NCI-H1417 (cell line): ENCODE measurements at places on chromosomes 2 and 18.

DNA sequence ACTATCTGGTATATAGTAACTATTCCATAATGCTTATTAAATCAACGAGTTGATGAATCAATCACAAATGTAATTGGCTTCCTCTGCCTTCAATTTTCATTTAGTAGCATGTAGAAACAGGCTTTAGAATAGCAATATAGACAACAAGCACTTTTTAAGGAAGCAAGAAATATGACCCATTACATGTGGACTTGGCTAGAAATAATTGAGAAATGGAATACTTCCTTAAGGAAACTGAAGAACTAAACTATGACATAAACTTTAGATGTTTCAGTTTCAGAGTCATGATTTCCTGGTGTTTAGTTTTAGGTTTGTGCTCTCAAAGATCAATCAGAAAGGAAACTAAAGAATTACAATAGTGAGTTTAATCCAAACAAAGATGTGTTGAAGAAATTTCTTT, 443.8 kb downstream of the MBD2 start:
- no peak for DNase-seq

GRCh38 chr2:178273787-178274360, 79.6 kb downstream of the OSBPL6 start:
- no peak for DNase-seq

GRCh38 chr2:27807476-27807875, 36.0 kb downstream of the MRPL33 start:
- no peak for DNase-seq

DNA sequence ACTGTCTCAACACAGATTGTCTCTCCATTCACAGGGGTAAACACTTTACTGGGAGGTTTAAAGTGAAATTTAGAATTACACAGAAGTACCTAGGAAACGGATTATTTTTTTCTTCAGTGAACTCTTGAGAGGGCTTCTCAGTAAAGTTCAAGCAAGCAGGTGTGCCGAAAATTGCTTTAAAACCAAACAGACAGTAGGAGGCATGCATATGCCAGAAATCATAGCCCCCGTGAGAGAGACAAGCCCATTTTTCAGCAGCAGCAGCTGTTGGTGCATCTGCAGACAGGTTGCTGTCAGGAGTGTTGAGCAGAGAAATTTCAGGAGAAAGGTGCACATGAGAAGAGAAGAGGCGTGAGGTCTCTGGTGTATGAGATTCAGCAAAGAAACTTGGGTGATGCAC, 2115.5 kb upstream of the CELF4 start:
- DNase-seq, result no peak

DNA sequence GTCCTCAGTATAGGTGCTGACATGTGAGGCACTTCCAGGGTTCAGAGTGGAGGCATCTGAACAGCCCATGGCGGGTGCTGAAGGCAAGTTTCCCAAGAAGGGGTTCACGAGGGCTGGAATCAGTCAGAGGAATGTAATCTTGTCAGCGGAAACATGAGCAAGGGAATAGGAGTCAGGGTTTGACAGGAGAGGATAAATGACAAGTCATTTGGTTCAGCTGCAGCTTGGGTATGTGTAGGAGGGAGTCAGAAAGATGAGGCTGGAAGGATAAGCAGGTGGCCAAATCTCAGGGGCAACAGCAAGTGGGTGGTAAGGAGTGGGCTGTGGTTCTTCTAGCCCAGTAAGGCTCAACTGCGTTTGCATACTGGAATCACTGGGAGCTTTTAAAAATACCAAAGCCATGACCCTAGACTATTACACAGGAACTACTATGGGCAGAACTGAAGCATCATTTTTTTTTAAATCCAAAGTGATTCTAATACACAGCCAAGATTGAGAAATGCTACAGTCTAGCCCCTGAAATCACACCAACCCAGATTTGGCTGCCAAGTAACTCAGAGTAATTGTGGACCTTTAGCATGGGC, 41.8 kb upstream of the NAB1 start:
- DNase-seq, result no peak

DNA sequence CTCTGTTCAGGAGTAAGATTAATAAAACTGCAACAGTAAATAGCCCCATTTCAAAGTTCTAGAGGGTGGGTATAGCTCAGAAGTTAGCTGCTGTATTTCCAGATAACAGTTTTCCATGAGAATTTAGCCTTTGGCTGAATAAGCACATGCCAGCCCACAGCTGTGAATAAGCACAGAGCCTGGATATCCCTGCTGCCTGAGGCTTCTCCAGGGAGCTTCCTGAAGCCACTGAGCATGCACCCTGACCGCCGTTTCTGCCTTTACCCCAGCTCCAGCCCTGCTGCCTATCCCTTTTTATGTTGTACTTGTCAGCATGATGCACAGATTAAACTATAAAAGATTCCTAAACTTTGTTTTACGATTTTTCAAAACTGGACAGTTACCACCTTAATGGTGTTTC, 85.3 kb downstream of the FEZ2 start:
- DNase-seq, result no peak

DNA sequence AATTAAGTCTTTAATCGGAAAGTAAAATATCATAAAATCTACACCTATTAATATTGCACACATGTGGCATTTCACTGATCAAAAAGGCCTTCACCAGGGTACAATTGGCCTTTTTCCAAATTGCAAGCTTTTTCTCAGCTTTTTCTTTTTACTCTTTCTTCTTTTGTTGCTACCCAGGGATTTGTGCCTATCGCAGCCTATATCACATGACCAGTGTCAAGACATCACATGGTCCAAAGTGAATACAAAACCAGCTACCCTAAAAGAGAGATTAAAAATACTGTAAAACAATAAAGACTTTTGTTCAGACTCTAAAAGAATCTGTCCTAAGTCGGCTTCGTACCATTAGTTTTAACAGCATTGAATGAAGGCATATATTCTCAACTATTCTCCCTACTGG, 15.0 kb upstream of the OTX1 start:
- no peak for DNase-seq

- no peak for DNase-seq
Measured at GRCh38 chr2:235471186-235471747, 22.6 kb upstream of the AGAP1 start.

- no peak for DNase-seq
Measured at GRCh38 chr2:233037078-233037477, 4.6 kb downstream of the NEU2 start.

DNA sequence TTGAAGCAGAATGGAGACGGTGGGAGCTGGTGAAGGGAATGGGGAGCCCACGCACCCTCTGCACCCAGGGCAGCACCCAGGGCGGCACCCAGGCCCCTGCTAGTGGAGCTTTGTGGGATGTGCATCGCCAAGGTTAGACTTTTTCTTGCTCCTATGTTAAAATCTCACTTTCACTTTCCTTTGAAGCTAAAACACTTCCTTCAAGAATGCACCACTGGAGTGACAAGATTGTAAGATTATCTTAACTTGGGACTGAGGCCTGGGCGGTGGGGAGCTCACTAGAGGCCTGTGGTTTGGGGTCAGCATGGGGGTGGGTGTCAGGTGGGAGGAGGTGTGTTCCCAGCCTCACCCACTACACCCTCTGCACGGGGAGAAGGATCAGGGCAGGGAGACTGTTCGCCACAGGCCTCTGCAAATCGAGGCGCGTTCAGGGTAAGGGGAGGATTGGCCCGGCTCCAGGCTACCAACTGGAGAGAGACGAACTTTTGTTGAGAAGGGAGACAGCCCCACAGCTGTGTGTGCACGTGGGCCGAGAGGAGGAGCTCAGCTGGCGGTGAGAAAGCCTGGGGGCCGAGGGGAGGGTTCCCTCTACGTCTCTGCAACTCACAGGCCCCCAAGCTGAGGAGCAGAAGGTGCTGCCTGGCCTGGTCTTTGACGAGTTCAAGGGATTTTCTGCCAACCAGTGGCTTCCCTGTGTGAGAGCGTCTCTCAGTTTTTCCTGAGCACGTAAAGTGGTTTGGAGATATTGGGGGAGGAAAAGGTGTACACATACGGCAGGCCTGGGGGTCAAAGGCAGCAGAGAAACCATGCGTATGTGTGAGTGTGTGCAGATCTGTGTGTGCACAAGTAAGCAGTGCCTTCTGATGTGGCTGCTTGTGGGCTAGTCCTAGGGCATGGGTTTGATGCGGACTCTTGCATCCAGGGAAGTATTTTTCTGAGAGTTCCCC, 147.7 kb downstream of the KLHL29 start:
- peak; percentile 56 for DNase-seq

GRCh38 chr2:31401580-31401979, 13.0 kb downstream of the XDH start:
- no peak for DNase-seq

- no peak for DNase-seq
Measured at GRCh38 chr18:50721006-50721405, 98.8 kb downstream of the MRO start.

DNA sequence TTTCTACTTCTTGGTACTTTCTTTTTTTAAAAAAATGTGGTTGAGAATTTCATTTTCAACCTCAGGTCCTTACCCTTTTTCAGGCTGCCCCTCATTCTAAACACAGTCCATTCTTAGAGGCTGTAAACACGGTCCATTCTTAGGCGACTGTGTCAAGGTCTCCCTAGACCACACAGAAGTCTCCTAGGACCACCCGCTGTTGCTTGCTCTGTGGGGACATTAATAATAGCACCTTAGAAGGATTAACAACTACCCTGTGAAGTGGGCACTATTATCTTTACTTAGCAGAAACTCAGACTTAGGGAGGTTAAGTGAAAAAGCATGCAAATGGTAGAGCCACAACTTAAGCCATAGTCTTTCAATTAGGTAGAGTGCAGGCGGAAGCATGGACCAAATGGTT, 91.7 kb downstream of the RBMS1 start:
- DNase-seq, result no peak

- DNase-seq, result no peak
Measured at GRCh38 chr2:11493282-11493681, 27.3 kb upstream of the E2F6 start.

DNA sequence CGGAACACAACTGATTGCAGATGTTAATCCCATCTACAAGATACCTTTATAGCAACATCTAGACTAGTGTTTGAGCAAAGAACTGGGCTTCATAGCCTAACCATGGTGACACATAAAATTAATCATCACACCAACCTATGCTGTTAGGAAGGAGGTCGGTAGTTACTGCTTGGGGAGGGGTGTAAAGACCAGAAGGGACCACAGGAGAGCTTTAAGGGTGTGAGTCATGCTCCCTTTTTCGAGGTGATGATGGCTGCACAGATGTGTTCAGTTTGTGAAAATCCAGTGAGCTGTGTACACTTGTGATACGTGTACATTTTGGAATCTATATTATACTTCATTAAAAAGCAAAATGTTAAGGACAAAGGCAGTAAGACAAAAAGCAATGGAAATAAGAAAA, 4.6 kb upstream of the SEH1L start:
- DNase-seq, result no peak

DNA sequence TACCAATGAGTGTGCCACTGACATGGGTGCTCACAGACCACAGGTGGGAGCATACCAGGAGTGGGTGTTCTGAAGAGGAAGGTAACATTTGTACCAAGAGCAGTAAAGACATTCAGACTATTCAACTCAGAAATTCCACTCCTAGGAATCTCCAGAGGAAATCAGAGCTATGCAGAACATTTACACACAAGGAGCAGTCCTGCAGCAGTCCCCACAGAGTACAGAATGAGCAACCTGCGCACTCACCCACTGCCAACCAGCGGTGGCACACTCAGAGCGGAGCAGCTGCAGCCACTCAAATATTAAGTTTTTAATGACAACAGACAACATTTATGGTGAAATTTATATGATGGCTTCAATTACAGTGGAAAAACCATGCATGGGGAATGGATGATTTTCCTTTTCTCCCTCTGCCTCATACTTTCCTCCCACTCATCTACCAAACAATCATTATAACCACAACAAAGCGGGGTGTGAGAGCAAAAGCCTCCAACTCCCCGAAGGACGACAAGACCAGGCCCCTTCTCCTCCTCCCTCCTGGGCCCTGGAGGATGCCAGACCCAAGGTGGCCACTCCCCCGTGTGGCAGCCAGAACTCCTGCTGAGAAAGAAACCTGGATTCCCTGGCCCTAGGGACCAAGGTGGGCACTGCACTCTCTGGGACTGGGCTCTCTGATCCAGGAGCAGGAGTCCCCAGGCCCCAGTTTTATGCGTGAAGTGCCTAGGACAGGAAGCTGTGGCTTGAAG, 5.4 kb downstream of the HS6ST1 start:
- DNase-seq, result peak; percentile 26

DNA sequence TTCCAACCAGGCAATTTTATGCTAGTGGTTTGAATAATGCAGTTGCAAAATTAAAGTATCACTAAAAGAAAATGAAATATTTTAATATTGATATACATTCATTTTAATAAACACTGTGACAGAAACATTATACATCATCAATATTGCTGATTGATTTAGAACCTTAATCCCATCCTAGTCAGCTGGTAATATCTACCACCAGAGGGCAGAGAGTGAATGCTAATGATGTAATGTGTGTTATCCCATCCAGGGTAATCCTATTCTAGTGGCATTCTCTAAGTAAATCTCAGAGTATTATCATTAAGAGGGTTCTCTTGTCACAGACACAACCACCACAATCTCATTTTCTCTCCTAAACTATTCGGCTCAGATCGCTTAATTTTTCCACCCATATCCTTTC, 477.4 kb downstream of the CPS1 start:
- DNase-seq, result no peak

DNA sequence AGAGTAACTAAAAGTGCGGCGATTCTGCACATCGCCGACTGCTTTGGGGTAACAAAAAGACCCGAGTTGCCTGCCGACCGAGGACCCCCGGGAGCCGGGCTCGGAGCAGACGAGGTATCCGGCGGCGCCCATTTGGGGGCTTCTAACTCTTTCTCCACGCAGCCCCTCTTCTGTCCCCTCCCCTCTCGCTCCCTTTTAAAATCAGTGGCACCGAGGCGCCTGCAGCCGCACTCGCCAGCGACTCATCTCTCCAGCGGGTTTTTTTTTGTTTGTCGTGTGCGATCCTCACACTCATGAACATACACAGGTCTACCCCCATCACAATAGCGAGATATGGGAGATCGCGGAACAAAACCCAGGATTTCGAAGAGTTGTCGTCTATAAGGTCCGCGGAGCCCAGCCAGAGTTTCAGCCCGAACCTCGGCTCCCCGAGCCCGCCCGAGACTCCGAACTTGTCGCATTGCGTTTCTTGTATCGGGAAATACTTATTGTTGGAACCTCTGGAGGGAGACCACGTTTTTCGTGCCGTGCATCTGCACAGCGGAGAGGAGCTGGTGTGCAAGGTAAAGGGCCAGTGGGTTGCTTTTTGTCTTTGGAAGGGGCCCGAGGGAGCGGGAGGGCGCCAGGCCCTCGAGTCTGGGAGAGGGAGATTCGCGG, 1.4 kb downstream of the TRIB2 start:
- DNase-seq, result peak; percentile 88

- DNase-seq, result peak; percentile 61
Measured at GRCh38 chr2:235495373-235496238, 1.8 kb downstream of the AGAP1 start.

GRCh38 chr2:108918941-108919341, 70.1 kb downstream of the EDAR start:
- no peak for DNase-seq

- no peak for DNase-seq
Measured at GRCh38 chr2:160201849-160202539, 1.9 kb upstream of the ITGB6 start.

- no peak for DNase-seq
Measured at GRCh38 chr2:6312367-6312766, 553.3 kb downstream of the CMPK2 start.

- DNase-seq, result no peak
Measured at GRCh38 chr2:16291731-16292550, 351.6 kb downstream of the MYCN start.
